ENCODE measurements at places on chromosomes 3 and 15.

- DNase-seq = no peak
Measured at GRCh38 chr3:16513141-16514020, at the start of gene RFTN1. Gene RFTN1 (minus strand): TSS chr3:16513699. CDS start chr3:16493869, 19,830 bp downstream.

DNA sequence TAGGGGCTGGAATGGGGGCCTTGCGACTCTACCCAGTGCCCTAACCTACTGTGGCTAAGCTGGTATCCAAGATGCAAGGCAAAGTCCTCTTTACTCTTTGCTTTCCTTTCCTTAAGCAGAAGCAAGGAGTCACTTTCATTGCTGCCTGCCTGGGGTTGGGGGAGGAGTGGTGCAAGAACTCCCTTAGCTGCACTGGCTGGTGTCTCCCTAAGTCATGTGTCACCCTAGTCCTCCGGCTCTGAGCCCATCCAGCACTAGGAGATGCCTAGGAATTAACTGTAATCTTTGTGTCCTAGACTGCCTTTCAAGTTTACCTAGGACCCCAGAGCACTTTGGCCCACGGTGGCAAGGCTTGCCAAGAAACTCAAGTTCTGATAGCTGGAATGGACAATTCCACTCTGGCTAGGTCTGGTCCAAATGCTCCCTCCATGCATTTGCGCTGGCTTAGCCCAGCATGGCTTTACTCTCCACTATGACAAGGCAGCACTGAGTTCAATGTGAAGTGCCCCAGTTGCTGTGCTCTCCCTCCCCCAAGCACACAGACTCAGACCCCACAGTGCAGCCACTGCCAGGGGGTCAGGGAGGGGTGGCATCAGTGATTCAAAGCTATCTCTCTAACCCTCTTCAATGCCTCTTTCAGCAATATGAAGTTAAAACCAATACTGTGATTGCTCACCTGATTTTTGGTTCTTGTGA is 58.7 kb downstream of the ESYT3 start:
- no peak for DNase-seq

DNA sequence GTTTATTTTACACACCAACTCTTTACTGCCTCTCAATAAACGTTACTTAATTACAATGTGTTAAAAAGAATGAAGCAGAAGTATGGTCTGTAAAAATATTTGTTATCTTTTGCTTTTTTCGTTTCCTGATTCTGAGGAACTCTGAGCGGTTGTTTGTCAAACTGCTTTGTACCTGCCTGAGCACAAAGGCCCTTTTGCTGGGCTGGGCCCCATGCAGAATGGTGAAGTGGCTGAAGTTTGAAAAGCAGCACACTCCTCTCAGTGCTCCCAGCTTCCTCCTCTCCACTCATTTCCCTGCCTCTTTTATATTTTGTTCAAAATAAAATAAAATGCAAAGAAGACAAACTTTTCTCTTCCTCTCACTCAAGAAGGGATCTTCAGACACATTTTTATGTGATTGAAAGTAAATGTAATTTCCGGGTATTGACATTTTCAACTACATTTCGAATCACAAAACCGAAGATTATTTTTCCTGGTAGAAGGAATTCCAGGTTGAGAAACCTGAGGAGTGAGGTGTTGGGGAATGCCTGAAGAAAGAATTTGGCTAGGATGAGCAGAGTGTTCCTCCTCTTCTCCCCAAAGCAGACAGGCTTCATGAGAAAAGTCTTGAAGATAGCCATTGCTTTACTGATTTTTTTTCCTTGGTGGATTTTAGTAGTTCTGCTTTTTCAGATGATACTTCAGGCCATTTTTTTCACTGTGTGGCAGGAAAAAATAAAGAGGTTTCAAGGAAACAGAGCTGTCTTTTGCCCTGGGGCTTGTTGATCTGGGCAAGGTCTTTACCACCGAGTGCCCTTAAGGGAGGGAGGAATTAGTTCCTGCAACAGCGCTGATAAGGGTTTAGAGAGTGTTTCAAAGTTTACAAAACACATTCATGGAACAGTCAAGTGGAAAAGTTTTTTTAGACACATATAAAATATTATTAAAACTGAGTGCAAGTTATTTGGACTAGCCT is 229.8 kb downstream of the NFKBIZ start:
- DNase-seq = no peak

DNA sequence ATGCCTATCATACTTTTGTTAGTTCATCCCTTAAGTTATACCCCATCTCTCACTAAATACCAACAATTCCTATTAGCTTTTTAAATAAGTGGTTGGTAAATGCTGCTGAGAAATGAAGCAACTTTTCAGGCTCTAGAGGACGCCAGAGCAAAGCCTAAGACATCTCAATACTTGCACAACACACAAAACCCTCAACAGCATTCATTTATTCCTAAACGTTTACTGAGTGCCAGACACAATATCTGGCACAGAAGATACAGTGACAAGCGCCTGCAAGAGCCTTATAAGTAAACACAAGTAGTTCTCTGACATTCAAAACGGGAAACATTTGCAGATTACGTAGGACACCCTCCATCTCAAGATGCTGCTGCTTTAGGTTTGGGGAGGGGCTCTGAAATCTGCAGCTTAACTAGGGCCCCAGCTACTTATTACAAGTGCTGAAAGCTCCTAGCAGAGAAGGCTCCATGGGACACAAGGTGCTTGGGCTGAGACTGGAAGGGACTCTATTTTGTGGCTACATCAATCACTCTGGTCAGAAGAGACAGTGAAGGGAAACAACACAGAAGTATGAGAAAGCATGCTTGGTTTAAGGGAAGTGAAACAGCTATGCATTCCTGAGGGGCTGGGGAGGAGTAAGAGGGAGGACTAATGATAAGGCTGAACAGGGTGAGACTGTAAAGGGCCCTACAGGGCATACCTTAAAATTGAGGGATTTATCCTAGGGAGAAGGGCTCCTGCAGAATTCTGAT is 311.3 kb downstream of the PLCL2 start:
- no peak for DNase-seq

DNA sequence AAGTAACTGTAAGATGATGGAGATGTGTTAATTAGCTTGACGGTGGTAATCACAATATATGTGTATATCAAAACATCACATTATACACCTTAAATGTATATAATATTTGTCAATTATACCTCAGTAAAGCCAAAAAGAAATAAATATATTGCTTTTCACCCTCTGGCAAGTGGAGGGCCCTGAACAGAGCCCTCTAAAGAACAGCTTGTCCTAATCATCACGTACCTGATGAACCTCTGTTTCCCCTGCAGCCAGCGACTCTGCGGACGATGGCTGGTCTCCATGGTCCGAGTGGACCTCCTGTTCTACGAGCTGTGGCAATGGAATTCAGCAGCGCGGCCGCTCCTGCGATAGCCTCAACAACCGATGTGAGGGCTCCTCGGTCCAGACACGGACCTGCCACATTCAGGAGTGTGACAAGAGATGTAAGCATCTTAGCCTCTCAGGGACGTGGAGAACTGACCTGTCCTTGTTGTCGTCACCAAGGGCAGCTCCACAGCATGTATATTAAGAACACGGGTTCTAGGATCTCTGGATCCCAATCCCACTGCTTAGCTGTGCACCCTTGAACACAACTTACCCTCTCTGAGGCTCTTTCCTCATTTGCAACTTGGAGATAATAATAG is 6.3 kb downstream of the THBS1 start:
- no peak for DNase-seq

GRCh38 chr3:188071636-188072035 is 82.3 kb upstream of the LPP start:
- no peak for DNase-seq

DNA sequence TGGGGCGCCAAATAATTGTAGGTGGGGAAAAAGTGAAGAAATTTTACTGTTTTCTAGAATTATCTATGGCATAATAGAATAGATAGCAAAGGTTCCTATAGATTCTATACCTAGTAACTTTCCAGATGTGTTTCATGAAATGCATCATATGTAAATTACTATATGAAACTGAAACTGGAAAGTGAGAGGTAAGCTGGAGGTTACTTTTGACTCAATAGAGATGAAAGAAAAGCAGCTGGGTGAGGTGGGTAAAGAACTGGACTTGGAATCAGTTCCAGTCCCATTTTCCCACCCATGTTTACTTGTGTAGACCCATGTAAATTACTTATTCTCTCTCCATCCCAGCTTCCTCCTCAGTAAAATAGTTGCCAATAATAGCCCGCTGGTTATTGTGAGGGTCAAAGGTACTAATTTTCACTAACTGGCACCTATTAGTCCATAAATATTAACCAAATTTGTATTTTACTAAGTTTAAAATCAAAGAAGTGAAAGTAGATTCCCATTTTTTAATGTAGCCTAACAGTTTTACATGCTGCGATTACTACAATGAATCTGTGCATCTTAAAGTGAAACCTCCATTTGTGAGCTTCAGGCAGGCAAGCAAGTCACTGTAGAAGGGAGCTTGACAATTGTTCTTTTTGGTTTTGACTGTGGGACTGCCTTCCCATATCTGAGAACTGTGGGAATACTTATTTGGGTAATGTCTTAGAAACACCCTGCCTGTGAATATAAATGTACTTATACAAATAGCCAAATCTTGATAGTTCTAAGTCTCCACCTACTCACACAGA is 312.1 kb downstream of the SLC9A9 start:
- DNase-seq = no peak

GRCh38 chr3:104582092-104582491 is 784.6 kb upstream of the ALCAM start:
- no peak for DNase-seq

GRCh38 chr3:17749705-17750293 is 7.4 kb upstream of the TBC1D5 start:
- DNase-seq = no peak

GRCh38 chr3:178743297-178743696 is 207.1 kb downstream of the KCNMB2 start:
- no peak for DNase-seq

DNA sequence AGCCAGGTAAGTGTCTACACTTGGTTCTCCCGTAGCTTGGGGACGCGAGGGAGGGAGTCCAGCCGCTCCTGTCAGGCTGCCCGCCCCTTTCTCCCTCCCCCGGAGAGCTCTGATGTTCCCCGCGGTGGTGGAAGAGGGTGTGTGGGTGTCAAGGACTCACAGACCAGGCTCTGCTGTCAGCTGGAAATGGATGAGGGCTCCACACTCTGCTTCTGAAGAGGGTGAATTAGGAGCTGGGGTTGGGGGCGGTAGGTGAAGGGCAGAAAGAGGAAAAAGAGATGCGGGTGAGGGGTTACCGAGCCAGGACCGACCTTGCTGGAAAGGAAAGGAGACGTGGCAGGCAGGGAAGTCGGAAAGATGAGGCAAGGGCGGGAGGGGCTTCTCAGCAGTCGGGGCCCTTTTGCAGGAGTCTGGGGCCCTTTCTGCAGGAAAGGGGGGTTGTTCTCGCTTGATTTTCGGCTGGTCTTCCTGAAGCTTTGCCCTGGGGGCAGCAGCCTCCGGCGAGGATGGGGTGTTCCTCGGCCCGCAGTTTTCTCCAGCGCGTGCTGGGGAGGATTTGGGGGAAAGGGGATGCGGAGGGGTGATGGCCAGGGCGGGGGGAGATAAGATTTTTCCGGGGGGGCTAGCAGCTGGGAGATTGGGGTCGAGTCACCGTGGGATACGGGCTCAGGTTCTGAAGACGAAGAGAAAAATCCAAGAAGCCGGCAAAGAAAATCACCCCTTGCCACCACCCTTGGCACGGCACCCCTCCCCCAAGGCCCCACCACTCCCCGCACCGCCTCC is 602 bp upstream of the BAHD1 start:
- no peak for DNase-seq

DNA sequence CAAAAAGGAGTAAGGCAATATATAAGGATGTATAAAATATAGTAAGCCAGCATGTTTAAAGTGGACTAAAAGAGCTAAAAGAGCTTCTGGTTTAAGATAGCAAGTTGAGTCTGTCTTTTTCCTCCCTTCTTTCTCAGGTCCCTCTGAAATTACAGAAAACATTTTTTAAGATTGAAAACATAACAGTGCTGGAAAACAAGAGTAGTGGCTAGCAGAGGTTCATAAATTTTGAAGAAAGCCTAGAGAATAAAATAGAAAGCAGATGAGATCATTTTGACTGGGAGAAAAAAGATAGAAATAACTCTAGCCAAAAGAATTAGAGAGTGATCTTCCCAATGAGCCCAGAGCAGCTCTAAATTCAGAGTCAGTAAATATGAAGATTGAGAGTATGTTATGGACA is 41.9 kb downstream of the ATP8B4 start:
- no peak for DNase-seq

DNA sequence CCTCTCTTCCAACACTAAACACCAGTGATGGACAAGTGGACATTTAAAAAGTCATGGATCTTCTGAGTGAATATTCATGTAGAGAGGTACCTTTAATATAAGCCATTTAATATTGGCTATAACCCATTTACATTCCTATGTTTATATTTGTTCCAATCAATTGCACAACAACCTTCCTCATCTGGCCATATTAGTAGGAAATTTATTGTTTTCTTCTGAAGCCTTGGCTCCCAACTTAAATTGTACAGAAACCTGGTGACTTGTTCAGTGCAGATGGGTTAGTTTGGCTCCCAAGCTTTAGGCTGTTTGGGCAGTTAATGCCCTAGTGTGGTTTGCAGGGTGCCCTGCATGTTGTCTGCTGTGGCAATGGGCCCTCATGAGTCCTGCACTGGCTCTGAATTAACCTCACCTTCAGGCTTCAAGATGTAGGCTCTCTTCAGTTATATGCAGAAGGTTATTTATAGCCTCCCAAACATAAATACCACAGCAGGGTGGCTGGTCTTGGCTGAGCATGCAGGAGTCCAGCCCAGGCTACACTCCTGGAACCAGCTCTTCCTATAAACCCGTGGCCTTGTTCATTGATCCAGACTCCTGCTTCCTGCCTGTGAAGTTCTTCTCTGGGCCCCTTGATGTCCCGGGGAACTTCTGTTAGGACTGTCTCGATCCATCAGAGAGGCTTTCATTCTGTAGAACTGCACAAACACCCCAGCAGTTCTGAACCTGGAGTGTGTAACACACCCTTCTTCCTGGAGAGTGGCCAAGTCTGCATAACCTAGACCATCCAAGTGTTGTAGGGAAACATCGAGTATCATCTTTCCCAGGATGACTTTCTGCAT is 57.0 kb downstream of the DUT start:
- DNase-seq = no peak

DNA sequence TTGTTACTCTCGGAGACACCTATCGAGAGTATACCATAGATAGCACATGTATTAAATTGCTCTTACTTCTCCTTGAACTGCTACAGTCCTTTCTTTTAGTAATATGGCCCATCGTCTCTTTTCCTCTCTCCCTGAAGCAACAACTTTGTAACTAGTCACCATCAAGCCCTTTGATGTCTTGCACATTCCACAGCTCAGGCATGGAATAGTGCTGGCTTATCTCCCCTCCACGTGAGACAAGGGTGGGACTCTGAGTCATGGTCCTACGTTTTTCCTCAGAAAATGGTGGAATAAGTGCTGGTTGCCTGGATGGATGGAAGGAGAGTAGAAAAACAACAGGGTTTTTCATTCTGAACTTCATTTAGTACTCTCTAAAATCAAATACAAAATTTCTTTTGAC is 163.3 kb upstream of the MBNL1 start:
- DNase-seq = no peak

DNA sequence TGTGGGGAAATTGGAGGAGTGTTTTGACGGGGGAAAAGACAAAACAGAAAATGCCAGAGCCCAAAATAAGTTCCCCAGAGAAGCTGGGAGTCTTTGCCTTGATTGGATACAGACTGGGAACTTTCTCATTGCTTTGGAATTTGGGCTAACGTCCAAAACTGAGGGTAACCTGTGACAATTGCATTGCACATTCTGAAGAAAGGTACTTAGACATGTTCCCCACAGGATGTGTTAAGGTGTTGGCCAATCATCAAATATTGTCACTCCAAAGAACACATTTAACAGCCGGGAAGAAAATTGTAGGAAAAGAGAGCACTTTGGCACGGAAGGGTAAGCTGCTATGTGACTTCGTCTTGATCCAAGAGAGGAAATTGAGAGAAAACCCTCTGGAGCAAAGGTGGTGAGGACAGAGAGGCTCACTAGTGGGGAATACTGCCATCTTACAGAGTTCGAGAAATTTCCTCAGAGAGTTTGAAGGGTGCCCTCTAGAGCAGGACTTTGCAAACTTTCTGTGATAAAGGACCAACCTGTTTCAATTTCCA is 619.5 kb upstream of the TBL1XR1 start:
- no peak for DNase-seq
